ENCODE measurements at places on chromosomes 7 and 10.

GRCh38 chr7:55366461-55367070, 1.4 kb downstream of the LANCL2 start:
- DNase-seq, result no peak

DNA sequence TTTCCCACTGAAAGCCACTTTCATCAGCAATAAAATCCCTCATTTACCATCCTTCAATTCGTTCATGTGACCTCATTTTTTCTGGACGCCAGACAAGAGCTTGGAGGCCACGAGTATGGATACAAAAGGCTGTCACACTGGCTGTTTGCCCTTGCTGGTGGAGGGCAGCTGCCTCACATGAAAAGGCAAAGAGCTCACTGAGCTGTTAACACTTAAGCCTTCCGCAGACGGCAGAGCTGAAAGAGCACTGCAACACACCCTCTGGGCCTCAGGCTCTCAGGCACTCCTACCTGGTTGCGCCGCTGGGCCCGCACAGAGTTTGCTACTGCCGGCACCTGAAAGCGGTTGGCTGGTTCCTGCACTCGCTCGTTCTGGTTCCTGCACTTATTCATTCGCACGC, 193.5 kb downstream of the CFTR start:
- no peak for DNase-seq

DNA sequence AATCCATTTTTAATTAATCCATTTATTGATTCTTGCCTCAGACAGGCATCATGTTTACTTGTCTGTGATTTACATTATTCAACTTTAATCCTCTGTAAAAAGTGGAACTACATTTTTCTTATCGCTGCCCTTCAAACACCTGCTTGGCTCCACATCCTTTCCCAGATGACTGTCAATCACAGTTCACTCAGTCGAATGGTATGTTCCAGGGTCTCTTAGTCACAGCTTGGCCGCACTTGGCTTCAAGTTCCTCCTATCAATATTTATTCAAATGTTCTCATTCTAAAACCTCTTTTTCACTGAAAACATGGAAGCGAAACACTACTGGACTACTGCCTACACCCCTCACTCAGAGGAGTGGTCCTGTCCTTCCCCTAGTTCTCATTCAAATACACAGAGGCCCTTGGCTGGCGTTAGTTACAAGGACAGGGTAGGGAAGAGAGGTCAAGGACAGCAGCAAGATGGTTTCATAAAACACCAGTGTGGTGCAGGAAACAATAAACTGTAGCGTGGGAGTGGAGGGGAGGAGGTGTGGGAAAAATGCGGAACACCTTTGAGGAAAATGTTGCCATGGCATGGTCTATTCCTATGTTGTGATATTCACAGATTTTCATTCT, 143.2 kb downstream of the USP6NL start:
- DNase-seq, result no peak

- no peak for DNase-seq
These were observed 176.8 kb upstream of the TBX20 start for GRCh38 chr7:35430547-35431153.
